Stimulated activated CD8-positive, alpha-beta memory T cell treated with anti-CD3 and anti-CD28 coated beads, Interleukin-2, amount 100 ng/mL, for 1 hour (primary cell): ENCODE measurements at places on chromosomes 4 and X.

- no peak for DNase-seq
These were observed 56.3 kb downstream of the FHDC1 start for GRCh38 chr4:152992466-152992865.

GRCh38 chrX:107849747-107850421, 24.2 kb downstream of the MID2 start:
- DNase-seq = no peak

- DNase-seq = no peak
These were observed 12.7 kb upstream of the ABLIM2 start for GRCh38 chr4:8171266-8171665.

GRCh38 chrX:113594123-113594841, 753.7 kb upstream of the AMOT start:
- no peak for DNase-seq

DNA sequence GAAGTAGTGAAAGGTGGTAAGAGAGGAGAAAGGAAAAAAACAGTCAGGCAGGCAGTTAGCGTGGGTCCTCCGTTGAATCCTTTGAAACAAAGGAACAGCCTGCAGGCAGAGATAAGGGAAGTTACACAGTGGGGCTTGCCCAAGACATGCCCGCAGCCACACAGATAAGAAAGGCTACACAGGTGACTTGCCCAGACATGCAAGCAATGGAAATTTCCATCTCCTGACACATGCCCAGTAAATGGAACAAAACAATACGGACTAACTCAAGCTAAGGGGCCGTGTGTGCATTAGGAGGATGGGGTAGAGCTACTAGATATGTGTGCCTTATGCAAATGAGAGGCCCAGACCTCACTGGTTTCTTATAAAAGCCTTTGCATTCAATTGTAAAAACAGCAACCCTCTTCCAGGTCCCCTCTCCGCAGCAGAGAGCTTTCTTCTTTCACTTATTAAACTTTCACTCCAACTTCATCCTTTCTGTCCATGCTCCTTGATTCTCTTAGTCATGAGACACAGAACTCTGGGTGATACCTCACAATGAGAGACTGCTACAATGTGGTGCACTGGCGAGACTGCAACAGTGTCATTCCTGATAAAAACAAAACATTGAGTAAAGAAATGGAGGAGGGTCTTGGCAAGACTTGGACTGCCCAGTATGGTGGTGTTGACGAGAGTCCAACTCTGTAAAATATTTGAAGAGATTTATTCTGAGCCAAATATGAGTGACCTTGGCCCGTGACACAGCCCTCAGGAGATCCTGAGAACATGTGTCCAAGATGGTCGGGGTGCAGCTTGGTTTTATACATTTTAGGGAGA, 997.4 kb upstream of the PRKX start:
- DNase-seq = no peak

DNA sequence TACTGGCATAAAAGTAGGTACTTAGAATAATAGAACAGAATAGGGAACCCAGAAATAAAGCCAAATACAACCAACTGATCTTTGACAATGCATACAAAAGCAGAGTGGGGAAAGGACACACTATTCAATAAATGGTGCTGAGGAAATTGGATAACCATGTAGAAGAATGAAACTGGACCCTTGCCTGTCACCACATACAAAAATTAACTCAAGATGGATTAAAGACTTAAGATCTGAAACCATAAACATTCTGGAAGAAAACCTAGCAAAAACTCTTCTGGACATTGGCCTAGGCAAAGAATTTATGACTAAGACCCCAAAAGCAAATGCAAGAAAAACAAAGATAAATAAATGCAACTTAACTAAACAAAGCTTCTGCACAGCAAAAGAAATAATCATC, 45.6 kb downstream of the ARFIP1 start:
- no peak for DNase-seq

- DNase-seq = no peak
These were observed 215.6 kb downstream of the PALLD start for GRCh38 chr4:168712316-168712890.
